ENCODE measurements at places on chromosomes 5 and 9.
A peak's percentile ranks its signal among the peaks of the same experiment; 100 is the strongest.

DNA sequence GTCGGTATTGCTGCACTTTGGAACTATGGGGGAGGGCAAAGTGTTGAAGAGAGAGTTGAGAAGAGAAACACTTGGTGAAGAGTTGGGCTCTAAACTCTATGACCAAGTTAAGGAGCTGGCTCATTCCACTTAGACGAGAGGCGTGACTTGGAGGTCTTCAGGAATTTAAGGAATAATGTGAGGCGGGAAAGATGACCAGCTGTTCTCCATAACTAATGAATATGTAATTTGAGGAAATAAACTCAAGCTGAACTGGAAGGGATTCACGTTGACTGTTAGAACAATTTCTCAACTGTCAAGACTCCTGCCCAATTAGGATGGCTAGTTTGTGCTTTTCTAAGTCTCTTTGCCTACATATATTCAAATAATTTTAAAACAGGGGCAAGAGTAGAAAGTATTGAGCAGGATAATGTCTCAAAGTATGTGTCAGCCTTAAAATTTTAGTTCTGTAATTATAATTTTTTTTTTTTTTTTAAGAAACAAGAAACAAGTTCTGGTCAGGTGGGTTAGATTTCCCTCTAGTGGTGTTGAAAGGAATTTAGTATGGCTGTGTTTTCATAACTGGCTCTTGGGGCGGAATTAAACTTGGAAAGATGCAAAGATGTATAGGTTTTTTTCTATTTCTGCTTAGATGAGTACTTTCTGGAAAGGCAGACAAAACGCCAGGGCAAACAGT lies 33.4 kb downstream of the TMEM252 start:
- DNase-seq: peak; percentile 54

DNA sequence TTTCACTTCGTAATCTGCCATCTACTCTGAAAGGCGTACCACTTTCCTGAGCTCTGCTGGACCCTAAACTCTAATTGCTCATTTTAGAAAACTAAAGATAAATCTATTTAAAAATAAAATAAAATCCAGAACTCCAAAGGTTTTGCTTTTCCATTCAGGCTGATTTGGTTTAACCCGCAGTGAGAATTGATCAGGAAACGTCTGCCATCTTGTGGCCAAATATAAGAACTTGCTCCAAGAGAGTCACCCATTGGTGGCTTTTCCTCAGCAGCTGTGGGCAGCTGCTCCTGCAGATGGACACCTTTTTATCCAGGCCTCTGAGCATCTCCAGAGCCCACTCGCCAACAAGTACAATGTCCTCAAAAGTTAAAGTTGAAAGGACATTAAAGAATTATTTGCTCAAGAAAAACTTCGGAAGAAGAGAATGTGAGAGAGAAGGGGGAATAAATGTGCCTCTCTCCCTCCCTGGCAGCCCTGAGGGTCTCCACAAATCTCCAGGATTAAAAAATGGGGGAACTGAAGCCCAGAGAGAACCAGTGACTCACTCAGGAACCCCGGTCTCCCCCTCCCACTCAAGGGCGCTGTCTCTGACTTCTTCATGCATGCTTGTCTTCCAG lies 4.1 kb downstream of the SAXO1 start:
- DNase-seq: peak; percentile 40

DNA sequence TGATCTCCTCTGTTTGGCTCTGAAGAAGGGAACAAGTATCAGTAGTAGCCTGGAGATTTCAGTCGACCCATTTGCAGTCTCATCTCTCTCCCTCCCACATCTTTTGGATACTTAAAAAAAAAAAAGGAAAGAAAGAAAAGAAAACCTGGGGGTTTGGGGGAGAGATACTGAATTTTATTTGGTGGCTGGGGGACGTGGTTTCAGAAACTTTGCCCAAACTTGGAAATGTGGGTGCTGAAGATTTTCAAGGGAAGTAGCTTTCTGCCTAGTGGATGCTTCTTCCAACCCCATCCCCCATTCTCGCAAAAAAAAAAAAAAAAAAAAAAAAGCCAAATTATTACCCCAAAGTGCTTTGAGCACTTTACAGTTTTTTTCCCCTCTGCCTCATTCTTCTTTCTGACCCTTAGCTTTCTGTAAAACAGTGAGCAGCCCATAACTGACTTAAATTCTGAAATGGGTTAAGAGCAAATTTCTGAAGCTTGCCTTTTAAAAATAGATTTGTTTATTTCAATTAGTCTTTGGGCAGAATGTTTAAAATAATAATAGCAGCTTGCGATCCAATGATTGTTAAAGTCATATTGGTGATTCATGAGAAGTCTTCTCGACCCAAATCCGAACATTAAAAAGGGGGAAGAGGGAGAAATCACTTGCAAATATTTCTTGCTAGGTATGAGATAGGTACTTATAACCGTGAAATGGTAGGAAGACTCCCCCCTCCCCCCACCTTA lies 894 bp downstream of the FST start:
- DNase-seq: no peak

DNA sequence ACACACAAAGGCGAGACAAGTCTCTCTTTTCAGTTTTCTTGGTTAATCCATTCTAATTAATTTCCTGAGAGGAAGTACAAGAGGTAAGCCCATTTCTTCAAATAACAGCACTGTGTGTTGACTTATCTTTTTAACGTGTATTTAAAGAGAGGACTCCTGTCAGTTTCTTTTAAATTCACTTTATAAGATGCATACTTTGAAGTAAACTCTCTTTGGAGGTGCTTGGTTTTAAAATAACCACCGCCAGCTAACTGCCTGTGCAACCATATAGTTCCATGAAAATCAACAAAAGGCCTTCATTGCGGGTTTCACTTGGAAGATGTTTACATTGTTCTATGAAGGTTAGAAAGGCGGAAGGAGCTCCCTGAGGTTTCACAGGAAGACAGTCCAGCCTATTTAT lies 13.1 kb upstream of the SERINC5 start:
- DNase-seq: no peak

- DNase-seq: peak; percentile 38
These were observed 138.4 kb downstream of the LHFPL2 start for GRCh38 chr5:78509884-78510769.

- no peak for DNase-seq
These were observed 12.1 kb upstream of the ISOC1 start for GRCh38 chr5:129082225-129083136.

- DNase-seq: no peak
These were observed 93.2 kb upstream of the CXCL14 start for GRCh38 chr5:135671966-135672365.

- DNase-seq: no peak
These were observed 155.7 kb upstream of the PAPPA start for GRCh38 chr9:115997923-115998322.

DNA sequence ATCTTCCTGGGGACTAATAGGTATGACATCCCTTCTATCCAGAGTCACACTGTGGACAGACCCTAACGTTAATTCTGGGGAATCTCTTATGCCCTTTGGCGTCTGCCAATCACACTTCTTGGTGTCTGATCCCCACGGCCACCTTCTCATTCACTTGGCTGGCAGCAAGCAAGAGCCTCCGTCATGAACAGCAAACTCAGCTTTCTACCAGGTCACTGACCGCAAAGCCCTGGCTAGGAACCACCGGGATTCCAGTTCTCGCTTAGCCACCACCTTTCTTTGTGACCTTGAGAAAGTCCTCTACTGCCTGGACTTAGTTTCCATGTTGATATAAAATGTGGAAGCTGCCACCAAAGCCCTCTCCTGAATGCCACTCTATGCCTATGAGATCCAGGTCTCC lies 67.7 kb upstream of the FCN1 start:
- no peak for DNase-seq

DNA sequence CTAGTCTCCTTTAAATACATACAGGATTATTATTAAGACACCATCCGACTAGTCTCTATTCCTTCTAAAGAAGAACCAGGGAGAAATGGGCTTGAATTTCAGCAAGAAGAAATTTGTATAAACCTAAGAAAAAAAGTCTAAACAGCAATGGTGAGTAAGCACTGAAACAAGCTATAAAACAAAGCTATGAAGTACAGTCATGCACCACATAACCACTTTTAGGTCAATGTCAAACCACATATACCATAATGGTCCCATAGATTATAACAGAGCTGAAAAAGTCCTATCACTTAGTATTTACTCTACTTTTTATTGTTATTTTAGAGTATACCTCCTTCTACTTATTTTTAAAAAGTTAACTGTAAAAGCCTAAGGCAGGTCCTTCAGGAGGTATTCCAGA lies 102.0 kb upstream of the NFIB start:
- no peak for DNase-seq

DNA sequence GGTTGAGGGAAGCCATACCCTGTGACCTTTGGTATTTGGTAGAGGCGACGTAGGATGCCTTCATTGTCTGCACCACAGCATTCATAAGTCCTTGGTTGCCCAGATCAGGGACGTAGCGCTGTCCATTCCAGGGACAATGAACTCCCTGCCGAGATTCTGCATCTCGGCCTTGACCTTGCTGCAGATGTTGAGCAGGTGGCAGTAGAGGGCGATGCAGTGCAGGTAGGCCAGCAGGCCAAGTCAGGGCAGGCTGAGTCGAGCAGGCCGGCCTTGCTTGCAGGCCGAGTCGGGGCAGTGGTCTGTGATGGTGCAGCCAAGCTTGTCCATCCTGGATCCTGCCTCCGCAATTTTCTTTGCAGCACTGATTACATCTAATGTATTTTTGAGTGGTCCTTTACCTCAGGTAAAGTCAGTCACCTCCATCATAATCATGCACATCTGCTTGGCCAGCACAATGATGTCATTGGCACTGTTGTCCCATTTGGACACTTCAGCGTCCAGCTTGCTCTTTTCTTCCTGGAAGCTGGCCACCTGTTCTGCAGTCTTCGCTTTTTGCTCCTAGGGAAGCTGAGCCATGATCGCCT lies 93.4 kb upstream of the CCDC112 start:
- DNase-seq: no peak

DNA sequence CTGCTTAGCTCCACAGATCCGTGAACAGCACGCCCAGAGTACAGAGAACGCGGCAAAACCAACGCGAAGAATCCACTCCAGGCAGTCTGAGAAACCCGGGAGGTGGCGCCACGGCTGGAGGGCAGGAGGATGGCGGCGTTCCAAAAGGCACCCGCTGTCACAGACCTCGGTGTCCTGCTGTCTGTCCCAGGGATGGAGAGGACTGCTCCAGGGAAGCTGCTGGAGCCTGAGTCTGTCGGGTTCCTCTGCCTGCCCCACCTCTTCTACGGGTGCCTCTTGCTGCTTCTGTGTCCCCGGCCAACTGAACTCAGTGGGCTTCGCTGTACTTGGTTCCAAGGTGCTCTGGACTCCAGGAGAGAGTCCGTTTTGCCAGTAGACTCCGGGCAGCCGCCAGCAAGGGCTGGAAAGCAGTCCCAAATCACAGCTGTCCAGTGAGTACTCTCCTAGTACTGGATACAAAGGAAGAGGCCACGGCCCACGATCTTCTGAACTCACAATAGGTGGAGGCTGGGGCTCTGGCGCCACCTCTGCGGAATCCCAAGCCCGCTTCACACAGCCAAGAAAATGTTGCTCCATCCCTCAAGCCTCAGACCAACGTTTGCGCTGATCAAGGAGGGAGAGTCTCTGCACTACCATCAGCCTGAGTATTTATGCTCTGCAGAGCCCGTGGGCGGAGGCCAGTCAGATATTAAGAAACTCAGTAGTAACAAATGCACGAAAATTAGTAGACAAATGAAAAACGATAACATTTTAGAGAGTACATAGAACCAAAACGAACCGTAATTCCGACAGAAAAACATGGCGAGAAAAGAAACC lies 440 bp downstream of the ANXA2R start:
- DNase-seq: peak; percentile 67

GRCh38 chr5:142233083-142234032 lies 91.5 kb downstream of the SPRY4 start:
- no peak for DNase-seq

GRCh38 chr5:159171274-159171673 lies 38.1 kb downstream of the RNF145 start:
- DNase-seq: no peak

GRCh38 chr5:132024789-132025402 lies 13.4 kb upstream of the ACSL6 start:
- DNase-seq: no peak

- no peak for DNase-seq
These were observed 251.7 kb upstream of the ACTBL2 start for GRCh38 chr5:57734296-57734695.

DNA sequence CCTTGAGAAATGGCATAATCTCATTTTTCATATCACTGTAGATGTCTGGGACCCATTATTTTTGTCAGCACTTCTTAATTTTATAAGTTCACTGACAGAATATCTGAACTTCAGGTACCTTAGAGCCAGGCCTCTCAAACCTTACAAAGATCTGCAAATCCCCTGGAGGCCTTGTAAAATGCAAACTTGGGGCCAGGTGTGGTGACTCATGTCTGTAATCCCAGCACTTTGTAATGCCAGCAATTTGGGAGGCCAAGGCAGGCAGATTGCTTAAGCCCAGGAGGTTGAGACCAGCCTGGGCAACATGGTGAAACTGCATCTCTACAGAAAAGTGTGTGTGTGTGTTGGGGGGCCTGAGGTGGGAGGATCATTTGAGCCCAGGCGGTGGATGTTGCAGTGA lies 30.8 kb downstream of the RASGRF2 start:
- DNase-seq: no peak

- peak; percentile 80 for DNase-seq
These were observed 13.5 kb upstream of the KIF27 start for GRCh38 chr9:83934569-83935275.

DNA sequence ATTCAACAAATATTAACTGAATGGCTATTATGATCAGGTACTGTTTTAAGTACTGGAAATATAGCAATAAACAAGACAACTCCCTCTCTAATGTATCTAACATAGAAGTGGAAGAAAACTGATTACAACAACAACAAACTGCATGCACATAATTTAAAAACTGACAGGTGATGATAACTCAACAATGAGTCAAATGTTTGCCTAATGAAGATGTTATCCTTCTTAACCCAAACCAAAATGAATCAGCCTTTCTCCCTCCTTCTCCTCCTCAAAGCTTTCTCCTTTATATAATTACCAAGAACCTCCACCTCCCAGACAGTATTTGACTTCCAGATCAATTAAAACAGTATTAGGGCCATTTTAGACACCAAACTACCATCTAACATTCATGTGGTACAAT lies 49.3 kb downstream of the RICTOR start:
- DNase-seq: no peak

GRCh38 chr9:36598273-36598672 lies 25.6 kb downstream of the MELK start:
- no peak for DNase-seq

- no peak for DNase-seq
These were observed 41.9 kb downstream of the NPR3 start for GRCh38 chr5:32753051-32753450.

- no peak for DNase-seq
These were observed 91.9 kb downstream of the EHMT1 start for GRCh38 chr9:137710704-137711103.

GRCh38 chr5:126104951-126105350 lies 318.3 kb upstream of the GRAMD2B start:
- DNase-seq: no peak

DNA sequence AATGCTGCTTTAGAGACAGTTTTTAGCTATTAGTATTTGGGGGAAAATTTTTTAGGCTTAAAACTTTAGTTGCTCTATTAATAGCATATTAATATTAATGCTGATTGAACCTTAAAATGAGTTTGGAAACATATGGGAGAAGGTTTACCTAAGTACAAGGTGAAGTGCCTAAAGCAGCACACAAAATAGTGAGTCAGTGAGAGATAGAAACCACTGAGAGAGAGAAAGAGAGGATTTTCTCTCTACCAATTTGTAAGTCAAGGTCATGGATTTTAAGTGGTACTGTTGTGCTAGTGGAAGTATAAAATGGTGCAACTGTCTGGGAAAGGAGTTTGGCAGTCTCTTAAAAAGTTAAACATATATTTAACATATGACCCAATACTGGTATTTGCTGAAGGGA lies 64.9 kb downstream of the MARCHF3 start:
- DNase-seq: no peak
